ENCODE measurements at places on chromosomes 1 and 21. TPM values are rescaled to one million over a fixed set of nuclear protein-coding genes. Genes with fewer than 3 reads are reported as not detected.
A peak's percentile ranks its signal among the peaks of the same experiment; 100 is the strongest.

- no peak for DNase-seq
Observed at GRCh38 chr21:16418226-16418625, 688.4 kb downstream of the USP25 start.

- DNase-seq: no peak
Observed at GRCh38 chr1:115327270-115327669, 10.8 kb downstream of the NGF start.

The FCAMR gene
- not detected for total RNA-seq

The CELA3A gene
- not detected for total RNA-seq

DNA sequence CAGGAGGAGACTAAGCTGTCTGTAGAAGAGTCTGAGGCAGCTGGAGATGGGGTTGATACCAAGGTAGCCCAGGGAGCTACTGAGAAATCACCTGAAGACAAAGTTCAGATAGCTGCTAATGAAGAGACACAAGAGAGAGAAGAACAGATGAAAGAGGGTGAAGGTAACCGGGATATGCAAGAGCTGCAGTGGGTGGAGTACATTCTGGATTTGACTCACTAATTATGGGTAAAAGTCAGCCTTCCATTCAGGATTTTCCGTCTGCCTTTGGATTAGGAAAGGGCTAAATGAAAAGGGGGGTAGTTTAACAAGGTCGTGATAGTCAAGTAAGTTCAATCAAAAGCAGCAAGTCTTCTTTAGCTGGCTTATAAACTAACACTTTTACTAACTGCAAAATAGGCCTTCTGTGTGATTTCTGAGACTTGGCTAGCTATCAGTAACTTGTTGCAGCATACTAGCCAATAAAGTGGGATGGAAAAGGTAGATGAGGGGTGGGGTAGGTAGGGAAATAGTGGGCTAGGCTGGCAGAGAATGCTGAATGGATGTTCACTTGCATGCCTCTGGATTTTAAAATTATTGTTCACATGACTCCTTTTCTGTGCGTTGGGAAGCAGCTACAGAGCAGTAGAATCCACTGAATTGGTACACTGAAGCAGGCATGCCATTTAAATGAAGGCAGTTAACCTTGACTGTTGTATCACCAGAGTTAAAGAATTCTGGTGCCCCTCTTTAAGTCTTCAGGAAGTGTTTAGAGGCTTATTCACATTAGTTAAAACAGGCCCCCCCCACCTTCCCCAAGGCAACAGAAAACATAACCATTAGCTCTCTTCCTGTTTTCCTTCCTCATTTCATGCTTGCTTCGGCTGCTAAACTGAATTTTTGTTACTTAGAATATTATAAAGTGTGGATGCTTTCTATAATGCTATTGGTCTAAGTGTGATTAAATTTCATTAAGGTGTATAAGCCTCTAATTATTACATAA lies 15.4 kb downstream of the CCDC17 start:
- no peak for DNase-seq

- DNase-seq: no peak
Observed at GRCh38 chr1:61746813-61747212, 4.5 kb downstream of the PATJ start.

DNA sequence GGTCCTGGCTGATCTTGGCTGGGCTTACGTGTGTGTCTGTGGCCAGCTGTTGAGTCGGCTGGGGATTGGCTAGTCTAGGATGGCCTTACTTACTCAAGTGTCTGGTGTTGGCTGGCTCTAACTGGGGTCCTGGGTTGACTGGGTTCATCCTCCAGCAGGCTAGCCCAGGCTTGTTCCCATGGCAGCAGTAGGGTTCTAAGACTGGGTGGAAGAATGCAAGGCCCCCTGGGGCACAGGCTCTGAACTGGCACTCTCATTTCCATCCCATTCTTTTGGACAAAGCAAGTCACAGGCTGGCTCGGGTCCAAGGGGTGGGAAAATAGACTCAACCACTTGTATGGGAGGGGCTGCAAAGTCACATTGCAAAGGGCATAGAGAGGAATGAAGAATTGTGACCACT lies 7.9 kb upstream of the OPRD1 start:
- DNase-seq: no peak

The SMIM1 gene
- not detected for total RNA-seq

- DNase-seq: no peak
Observed at GRCh38 chr1:206491616-206492015, 15.7 kb upstream of the RASSF5 start.

The KRTAP15-1 gene
- not detected for total RNA-seq

DNA sequence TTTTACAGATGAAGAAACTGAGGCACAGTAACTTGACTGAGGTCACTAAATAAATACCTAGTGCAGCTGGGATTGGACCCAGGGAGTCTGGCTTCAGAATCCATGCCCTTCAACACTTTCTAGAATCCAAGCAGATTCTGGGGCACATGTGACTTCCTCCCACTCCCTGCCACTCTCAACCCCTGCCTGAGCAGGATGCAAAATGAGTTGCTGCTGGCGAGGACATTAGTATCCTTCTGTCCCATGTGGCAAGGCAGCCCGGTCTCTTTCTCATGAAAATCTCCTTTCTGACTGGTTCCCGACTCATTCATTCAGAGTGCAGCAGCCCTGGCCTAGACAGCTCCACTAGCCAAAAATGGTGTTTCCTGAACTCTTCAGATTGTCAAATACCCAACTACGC lies 28.4 kb downstream of the TNNT2 start:
- DNase-seq: no peak

DNA sequence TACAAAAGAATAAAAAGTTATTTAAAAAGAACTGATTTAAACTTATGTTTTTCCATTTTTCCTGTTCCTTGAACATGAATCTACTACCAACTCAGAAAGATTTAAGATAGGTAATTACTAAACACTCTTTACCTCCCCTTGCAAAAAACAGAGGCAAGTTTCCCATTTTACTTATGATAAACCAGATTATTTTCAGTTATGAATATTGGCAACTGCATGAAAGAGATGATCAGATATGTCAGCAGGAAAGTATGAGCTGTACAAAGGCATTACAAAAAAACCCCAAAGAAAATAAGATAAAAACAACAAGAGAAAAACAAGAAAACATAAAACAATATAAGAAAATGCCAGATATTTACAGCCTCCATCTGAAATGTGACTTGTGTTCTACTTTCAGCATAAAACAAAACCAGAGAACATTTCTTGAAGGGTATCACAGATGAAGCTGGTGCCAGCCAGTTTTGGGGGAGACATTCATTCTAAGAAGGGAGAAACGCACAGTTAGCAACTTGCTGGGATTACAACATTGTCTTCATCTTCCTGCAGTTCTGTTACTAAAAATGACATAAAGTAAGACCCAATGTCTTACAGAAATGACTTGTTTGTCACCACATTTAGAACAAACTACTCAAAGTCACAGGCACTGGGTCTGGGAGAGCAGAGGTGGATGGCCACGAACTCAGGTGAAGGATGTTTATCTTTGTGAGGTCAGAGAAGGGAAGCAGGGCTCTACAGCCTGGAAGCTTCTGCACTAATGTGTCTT lies 19.1 kb downstream of the ZC3H12A start:
- DNase-seq: no peak

The KCNA3 gene
- under 0.01 TPM for total RNA-seq

DNA sequence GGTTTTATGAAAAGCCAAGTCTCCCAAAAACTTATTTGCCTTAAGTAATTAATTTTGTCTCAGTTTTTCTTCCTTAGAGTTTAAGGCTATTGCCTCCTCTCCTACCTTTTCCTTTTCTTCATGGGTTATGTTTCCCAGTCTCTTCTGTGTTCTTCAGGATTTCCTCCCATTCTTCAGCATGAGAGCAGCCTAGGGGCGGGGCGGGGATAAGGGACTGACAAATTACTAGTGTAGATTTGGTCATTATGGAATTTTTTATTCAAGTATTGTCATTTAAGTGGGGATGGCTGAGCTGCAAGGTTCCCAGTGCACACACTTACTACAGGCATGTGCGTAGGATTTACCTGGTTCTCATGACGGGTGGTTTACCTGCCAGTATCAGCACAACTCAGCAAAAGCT lies 35.2 kb upstream of the PIGV start:
- no peak for DNase-seq

DNA sequence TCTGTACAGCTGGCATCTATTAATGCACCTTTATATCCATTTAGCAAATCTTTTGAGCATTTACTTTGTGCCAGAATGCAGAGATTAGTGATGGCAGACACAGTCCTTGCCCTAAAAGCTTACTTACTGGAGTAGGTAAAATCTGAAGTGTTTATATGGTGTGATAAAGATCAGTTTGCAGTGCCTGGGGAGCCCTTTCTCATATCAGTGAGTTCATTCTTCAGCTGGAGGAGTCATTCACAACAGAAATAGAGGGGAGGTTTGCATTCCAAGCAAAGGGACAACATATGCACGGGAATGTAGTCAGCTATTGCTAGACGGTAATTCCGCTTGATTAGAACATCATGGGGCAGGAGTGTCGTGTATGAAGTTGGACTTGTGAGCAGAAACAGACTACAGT lies 8.4 kb downstream of the SLC35F3 start:
- peak; percentile 78 for DNase-seq

DNA sequence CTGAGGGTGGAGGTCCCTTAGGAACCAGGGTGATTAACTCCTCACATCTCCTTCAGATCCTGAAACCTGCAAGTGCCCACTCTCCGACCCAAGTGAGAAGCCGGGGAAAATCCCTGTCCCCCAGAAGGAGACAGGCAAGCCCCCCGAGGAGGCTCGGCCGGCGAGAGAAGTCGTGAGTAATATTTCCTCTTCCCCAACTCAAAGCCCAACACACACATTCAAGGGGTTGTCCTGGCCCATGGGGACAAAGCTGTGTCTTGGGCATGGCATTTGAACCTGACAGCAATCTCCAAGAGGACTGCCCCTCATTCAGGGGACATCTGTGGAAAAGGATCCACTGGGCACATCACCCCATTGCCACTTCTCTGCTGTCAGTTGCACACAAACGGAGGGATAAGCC lies 23.6 kb downstream of the VASH2 start:
- no peak for DNase-seq

GRCh38 chr1:114097109-114097508 lies 56.6 kb downstream of the SYT6 start:
- DNase-seq: no peak

GRCh38 chr1:20663365-20663764 lies 2.2 kb upstream of the DDOST start:
- DNase-seq: no peak

The CTSS gene
- total RNA-seq: 39.2 TPM

DNA sequence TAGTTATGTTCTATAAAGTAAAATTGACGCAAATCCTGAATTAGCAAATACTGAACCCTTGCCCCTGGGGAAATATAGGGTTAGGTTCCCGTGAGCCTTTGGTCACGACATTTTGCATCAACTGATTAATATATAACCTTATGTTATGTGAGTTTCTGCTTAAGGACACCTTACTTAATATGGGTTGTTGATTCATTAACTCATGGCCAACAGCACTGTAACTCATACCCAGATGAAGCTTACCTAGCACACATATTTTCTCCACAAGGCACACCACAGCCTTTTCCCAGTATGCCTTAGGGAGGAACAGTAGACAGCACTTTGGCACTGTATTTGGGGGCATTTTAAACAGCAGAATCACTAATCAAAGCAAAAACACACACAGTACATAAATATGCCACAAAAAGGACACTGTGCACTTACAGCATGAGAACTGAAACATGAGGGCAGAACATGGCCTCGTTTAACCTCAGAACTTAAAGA lies 15.1 kb downstream of the INAVA start:
- DNase-seq: no peak

Data from RPMI7951 (cell line).